ENCODE measurements at places on chromosomes 11 and 22.

DNA sequence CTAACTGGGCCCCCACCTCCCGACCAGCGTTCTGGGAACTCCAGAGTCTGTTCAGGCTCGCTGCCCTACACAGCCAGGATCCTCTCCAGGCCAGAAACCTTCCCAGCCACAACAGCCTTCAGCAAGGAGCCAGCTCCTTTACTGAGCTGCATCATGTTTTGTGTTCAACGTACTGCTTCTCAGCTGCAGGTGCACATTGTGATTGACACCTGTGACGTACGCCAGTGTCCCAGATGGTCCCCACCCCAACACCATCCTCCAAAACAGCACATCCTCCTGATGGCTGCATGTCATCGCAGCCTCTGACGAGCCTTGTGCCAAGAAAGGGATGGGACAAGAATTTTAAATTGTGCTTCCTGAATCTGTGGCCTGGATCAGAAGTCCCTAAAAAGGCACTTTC is 117.5 kb downstream of the SPATA19 start:
- no peak for DNase-seq

DNA sequence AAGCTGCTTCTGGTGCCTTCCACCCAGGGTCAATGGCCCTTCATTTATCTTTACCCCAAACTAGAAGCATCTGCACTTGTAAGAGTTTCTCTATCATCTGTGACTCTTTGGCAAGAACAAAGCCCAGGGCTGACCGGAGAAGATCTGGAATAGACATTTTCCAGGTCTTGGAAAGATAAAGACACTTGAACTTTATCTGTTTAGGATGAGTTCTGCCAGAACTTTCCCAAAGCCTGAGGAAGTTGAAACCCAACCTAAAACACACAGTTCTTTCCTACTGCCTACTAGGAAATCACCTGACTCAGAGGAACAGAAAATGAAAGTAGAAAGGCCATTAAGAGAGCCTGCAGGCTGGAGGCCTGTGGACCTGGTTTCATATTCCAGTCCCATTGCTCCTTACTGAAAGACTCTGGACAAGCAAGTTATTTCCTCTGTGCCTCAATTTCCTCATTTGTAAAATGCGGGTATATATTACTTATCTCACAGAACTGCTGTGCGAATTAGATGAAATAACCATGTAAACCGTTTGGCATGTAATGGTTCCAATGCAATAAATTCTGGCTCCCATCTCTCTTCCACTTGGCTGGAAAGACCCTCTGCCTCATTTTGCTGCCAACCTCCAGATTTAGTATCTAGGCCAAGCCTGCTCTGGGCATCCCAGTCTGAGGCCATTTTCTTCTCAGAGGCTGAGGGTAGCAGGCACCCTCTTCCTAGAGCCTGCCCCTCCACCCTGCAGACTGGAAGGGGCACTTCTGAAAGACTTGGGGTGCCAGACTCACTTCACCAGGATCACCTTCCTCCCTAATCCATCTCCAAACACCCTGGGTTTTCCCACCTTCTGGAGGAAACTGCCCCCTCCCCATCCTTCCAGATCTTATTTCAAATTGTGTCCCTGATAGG is 1.2 kb downstream of the UBE2L6 start:
- no peak for DNase-seq

DNA sequence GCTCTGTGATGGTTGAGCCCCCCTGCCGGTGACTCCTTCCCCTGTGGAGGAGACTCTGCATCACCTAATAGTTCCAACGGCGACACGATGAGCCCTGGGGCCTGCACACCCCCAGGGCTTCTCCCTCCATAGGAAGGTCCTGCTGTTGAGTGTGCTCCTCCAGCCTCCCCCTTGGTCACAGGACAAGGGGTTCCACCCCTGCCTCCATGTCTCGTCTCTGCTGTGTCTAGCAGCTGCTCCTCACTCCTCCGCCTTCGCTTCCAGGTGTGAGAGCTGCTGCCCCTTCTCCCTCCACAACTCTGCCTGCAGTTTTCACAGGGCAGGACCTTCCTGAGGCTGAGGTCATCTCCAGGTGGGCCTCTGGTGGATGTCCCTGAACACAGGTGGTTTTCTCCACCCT is 1416.1 kb downstream of the TBC1D22A start:
- DNase-seq: no peak

DNA sequence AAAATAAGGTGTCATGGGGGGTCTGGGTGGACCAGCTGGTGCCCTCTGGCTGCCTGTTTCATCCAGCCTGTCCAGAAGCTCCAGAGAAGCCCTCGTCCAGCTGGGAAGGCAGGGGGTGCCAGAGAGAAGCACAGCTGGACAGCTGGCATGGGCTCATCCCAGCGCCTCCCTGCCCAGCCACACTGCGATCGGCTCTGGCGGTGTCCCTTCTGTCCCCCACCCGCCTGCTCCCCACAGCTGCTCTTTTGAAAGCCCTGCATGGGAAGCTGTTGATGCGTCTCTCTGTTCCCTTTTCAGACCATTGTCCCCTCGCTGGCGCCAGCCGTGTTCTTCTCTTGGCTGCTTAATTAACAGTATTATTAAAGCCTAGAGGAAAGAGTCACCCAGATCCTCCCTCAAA is 86.5 kb downstream of the MN1 start:
- DNase-seq: no peak

- DNase-seq: no peak
Observed at GRCh38 chr11:645536-645935, 8.5 kb downstream of the DRD4 start.

- no peak for DNase-seq
Observed at GRCh38 chr22:34885852-34886251, 180.1 kb upstream of the ISX start.

GRCh38 chr11:117238221-117238620 is 5.8 kb downstream of the RNF214 start:
- DNase-seq: no peak

- no peak for DNase-seq
Observed at GRCh38 chr11:78423241-78423640, 5.6 kb upstream of the GAB2 start.

DNA sequence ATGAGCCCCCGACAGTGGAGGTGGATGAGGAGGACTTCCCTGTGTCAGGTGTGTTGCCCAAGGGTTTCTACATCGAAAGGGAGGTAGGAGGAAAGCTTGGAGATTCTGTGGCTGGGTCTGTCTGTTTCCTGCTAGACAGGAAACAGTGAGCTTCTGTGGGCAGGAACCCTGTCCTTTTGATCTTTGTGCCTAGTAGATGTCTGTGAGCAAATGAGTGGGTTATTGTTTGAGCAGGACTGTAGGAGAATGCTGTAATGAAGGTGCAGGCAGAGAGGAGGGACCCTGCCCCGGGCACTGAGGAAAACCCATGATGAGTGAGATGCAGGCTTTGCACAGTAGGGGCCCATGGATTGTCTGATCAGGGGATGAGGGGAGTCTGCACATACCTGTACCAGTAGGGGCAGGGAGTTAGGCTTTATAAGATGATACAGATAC is 14.0 kb downstream of the USP35 start:
- DNase-seq: no peak

DNA sequence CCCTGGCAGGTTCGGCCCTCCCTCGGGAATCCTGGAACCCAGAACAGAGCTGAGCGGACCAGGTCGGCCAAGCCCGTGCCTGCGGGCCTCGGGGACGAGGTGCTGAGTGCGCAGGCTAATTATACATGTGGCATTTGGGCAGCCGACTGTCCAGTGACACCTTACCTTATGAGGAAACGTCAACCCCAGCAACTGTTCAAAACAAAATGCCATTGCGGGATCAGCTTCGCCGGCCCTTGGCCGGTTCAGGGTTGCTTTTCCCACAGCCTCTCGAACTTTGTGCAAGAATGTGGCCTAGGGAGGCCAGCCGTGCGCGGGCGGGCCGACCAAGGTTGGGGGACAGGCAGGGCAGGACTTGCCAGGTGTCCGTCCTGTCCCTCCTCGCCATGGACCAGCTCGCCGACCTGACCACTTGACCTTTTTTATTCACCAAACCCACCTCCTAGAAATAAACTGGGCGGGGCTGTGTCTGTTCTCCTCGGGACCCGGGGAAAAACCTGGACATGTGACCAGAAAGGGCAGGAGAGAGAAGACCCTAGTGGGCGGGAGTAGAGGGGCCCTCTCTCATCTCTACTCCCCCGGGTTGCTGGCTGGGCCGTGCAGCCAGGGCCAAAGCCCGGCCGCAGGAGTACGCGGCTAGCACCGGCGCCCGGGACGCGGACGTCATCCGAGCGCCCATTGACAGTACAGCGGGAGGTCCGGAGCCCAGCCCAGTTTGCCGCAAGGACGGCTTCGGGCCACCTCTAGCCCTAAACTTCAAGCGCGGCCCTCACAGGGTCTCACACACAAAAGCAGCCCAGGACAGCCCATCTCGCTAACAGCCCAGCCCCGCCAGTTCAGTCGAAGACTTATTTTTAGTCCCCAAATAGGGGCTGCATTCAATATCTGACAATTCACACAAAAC is 134.3 kb upstream of the C11orf58 start:
- peak; percentile 61 for DNase-seq
